SHP77 treated with DMSO at 0.1 percent for 48 hours (cell line): ENCODE measurements at places on chromosomes 1 and 21.
A peak's percentile ranks its signal among the peaks of the same experiment; 100 is the strongest.

DNA sequence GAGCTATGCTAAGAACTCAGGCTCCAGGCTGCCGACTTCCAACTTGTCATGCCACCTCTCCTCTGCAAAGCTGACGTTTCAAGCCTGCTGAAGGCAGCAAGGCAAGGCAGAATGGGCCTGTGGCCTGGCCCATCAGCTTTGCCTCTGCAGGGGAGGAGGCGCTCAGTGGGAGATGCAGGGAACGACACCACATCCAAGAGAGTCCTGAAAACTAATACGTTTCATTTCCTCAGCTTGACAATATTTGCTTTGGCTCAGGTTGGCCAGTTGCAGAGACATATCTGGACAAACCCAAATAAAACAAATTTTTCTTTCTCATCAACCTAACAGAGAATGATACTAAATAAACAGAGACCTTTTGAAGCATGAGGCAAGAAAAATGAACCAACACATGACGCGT lies 35.3 kb downstream of the BEND5 start:
- peak; percentile 17 for DNase-seq

DNA sequence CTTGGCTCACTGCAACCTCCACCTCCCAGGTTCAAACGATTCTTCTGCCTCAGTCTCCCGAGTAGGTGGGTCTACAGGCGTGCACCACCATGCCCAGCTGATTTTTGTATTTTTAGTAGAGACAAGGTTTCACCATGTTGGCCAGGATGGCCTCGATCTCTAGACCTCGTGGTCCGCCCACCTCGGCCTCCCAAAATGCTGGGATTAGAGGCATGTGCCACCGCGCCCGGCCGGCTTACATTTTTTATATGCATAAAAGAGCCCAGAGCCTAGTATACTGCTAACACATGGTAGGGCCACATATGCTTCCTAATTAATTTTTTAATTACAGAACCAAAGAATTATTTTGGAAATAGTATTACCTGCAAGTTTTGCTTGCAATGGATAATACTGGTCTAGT lies 1325.4 kb downstream of the PLA2G4A start:
- DNase-seq, result no peak

DNA sequence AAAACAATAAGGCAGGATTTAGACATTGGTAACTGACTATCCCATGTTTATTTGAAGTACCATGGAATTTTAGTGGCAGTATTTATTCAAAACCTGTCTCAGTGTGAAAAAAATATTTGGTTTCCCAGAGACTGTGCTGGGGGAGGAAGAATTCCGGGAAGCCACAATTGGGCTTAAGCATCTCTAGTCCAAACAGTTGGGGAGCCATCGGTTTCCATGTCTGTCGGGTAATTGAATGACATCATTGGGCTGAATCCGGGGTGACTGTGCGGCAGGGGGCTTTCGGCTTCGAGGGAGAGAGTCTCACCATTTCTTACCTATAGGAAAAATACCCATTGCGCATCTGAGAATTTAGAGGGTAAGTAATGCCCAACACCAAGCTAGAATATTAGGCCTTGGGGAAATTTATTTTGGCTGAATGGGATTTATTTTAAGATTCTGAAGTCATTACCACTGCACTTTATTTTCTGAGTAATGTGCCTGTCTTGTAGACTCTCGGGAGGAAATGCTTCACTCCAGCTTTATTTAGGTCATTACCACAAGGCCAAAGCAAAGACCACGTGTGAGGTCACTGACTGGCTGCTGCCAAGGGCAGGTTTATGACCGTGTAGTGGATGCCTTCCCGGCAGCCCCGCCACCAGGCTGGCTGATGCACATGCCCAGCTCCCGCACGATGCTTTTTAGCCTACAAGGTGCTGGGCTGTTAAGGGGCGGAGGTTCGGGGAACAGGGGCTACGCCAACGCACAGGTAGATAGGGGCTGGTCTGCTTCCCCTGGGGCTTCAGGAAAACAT lies 23.1 kb upstream of the UMODL1 start:
- DNase-seq, result peak; percentile 23

- peak; percentile 2 for DNase-seq
Measured at GRCh38 chr1:172906778-172907592, 143.8 kb downstream of the TNFSF18 start.

DNA sequence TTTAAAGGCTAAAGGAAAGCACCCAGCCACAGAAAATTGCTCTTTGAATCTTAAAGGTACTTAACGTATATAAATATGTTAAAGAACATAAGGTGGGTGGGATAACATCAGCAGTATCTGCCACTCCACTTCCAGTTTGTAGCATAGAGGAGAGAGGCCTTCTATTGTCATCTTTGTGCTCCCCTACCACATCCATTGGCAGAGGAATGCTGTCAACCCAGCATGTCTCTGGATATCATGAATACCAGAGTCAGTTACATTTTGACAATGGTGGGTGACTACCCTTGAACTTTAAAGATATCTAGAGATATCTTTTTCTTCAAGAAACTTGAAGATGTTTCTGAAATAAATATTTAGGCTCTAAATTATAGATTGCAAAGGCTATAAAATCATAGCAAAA lies 283.2 kb upstream of the LRRC7 start:
- no peak for DNase-seq
